Umbilical cord (tissue), 2 donors: ENCODE measurements at places on chromosomes 1 and 21.

- DNase-seq, result no peak
Measured at GRCh38 chr1:205373022-205373797, 16.5 kb upstream of the KLHDC8A start.

DNA sequence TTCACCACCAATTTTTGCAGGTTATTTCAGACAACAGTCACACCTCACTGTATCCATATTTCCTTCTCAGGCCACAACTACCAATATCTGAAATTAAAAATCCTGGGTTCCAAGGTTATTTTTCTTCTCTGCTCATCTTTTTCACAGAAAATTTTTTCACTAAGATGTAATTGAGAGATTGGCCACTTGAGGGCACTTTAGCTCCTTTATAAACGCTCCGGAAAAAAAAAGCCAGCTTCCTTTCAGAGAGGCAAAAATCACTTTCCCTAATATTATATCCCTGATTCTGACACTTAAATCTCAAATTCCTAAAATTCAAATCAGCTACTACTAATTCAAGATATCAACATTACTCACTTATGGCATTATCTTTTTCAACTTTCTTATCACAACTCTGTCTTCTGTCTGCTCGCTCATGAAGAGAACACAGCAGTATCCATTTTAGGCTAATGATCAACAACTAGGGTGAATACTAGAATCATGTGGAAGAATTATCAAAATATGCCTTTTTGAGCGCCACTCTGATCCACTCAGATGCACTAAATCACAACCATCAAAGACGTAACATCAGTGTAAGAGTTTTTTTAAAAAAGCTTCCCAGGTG is 101.4 kb upstream of the RGS1 start:
- DNase-seq, result peak; percentile 65

DNA sequence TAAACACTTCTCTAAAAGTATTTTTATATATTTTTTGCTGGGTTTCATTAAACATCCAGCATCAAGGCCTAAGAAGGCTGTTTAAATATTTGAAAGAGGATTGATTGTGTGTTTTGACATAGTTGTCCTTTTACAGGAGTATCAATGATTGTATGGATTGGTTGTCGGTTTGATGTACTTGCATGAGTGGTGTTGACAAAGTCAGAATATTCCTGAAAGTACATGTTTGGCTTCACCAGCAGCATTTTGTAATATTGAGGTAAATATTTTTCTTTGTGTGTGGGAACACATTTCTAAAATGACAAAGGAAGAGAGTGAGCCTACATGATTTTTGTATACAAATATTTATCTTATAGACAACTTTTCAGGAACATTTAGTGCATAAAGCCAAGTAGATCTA is 269.7 kb downstream of the PTBP2 start:
- no peak for DNase-seq

GRCh38 chr1:208184966-208185654 is 59.1 kb downstream of the PLXNA2 start:
- DNase-seq, result peak; percentile 82

GRCh38 chr1:108643492-108644335 is 17.2 kb downstream of the HENMT1 start:
- DNase-seq, result peak; percentile 75

DNA sequence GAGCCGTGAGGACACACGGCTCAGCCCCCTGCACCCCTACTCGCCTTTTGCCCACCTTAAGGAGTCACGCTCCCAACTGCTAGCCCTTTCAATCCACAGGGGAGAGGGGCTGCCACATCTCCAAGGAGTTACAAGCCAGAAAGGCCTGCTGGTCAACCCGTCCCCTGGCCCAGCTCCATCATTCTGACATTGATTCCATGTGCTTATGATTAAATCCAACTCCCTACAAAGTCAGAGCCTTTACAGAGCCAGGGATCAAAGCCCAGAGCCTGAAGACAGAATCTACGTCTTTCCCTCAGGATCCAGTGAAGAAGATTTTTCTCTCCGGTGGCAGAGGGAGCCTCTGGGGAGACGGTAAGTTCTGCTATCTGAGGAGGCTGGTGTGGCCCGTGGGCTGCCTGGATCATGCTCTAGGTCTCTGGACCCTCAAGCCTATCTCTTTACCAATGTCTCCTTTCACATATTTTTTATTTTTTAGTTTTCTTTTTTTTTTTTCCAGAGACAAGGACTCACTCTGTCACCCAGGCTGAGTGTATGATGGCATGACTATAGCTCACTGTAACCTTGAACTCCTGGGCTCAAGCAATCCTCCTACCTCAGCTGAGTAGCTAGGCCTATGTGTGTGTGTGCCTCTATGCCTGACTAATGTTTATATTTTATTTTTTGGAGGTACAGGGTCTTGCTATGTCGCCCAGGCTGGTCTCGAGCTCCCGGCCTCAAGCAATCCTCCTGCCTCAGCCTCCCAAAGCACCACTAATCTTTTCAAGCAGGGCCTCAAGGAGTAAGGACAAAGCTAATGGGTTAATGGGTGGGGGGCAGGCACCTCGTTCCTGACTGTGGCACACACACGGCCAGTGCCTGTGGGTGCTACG is 61.3 kb downstream of the SLC66A1 start:
- peak; percentile 81 for DNase-seq

GRCh38 chr1:224068458-224069072 is 45.3 kb upstream of the FBXO28 start:
- no peak for DNase-seq

DNA sequence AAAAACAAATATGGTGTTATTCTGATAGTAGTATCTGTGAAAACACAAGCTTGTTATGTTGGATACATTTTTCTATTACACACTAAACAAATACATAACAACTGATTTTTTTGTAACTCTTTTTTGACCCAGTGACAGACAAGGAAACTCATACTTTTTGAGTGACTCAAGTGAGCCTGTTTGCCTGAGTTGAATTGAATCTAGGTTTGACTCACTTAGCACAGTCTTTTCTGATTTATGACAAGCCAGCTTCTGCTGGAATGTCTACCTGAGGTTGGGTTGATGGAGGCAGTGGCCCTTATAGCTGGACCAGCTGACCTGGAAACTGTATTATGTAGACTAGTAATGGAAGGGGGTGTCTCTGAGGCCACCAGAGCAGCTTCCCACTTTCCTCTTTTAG is 4.2 kb upstream of the CLCA4 start:
- DNase-seq, result no peak

DNA sequence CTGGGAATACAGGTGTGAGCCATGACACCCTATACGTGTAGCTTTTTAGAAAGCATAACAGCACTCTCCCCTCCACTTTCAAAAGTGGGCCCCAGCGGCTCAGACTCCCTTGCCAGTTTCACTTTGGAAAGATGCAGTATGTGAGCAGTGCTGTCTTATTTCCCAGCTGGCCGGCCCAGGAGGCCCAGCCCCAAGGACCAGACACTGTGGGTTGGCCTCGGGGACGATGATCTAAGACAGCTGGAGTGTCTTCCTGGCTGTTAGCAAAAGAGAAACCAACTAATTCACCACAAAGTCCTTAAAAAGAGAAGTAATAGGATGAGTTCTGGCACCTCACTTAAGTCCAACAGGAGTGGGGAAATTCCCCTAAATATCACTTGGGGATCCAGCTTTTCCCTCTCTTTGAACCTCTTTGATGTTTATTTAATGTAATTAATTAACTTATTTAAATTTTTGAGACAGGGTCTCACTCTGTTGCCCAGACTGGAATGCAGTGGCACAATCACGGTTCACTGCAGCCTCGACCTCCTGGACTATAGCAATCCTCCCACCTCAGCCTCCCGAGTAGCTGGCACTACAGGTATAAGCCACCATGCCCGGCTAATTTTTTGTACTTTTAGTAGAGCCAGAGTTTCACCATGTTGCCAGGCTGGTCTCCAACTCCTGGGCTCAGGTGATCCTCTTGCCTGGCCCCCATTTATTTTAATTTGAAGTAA is 17.6 kb upstream of the CLIC4 start:
- peak; percentile 92 for DNase-seq

GRCh38 chr1:174877208-174877673 is 122.5 kb upstream of the CACYBP start:
- DNase-seq, result no peak

DNA sequence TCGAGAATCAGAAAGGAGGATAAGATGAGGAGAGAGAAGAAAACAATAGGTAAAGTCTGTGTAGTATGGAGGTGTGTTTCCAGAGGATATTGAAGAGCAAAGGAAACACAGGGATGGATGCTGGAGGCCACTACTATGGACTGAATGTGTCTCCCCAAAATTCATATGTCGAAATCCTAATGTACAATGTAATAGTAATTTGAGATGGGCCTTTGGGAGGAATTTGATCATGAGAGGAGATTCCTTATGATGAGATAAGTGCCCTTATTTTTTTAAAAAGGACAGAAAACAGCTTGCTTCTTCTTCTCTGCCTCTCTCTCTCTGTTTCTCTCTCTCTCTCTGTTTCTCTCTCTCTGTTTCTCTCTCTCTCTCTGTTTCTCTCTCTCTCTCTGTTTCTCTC is 602.2 kb upstream of the ADAMTS5 start:
- no peak for DNase-seq

DNA sequence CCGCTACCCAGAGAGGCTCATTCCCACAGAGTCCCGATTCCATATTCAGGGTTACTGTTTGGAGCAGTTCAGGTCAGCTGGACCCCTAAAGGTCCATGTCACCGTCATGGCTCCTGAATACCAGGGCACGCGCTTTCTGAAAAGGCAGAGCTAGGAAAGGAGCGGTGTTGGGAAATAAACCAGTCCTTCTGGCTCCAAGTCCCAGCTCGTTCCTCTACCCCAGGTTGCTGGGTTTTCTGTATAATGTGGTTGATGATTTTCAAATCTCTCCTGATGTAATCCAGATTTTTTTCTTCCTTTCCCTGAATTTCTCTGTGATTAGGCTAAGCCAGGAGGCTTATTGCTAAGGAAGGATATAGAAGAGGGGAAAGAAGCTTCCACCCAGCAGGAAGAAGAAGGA is 14.0 kb upstream of the PKP1 start:
- peak; percentile 96 for DNase-seq

GRCh38 chr1:62071695-62072094 is 123.0 kb upstream of the L1TD1 start:
- DNase-seq, result no peak

DNA sequence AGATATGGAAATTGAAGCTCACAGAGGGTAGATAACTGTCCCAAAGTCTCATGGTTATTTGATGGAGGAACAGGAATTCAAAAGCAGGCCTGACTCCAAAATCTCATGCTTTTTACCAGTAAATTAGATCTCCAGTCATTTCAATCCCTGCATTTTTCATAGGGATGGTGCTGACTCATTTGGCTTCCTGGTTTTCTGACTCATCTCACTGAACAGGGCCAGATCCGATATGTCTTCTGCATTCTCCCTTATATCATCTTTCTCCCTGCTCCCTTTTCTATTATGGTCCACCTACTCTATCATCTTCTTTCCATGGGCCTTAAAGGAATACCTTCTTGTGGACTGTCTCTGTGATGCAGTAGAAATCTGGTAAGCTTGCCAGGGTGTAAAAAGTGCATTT is 187.2 kb downstream of the FGGY start:
- peak; percentile 91 for DNase-seq

DNA sequence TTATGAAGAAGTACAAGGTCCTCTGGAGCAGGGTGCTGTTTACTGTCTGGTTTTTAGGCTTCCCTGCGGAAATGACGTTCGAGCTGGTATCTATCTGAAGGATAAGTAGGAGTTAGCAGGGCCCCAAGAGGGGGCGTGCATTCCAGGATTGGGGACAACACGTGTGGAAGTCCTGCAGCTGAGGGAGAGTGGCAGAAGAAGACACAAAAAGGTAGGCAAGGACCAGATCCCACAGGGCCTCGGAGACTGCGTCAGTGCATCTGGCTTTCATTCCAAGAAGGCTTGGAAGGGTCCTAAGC is 5.9 kb downstream of the RIMS3 start:
- DNase-seq, result peak; percentile 40

DNA sequence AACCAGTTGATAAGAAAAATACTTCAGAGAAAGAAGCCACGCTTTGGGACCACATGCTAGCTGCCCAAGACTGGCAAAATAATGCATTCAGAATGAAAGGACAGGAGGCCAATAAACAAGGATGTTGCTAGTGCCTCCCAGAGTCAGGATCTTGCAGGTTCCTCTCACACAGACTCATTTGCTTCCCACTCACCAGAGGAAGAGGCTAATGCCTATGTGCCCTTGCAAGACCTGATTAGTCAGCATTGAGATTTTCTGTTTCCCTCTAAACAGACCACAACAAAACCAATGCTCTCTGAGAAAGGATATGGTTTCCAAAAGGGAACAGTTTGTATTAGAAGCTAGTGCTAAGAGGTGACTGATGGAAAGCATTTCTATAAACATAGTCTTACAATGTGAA is 85.7 kb downstream of the NRDC start:
- DNase-seq, result peak; percentile 30

DNA sequence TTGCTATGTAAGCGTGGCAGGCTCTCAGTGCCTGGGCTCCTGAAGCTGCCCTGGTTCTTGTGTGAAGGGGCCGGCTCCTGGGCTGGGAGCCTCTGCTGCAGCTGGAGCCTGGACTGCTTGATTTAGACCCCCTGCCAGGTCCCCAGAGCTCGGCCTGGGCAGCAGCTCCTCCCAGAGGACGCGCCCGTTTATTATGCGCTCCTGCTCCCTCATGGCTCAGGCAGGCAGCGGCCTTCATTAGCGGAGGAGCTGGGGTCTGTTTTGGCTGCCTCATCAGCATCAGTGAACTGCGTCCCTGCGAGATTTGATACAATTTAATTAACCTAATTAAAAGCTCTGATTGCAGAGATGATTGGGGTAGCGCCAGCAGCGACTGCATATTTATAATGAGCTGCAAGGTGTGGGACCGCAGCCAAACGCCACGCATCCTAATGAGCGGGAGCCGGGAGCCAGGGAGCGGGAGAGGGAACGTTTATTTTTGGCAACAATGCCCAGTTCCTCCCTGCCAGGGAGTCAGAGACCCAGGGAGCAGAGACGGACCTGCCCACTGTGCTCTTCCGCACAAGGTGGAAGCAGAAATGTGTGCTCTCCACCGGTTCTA is 16.6 kb downstream of the UTP11 start:
- DNase-seq, result peak; percentile 64

DNA sequence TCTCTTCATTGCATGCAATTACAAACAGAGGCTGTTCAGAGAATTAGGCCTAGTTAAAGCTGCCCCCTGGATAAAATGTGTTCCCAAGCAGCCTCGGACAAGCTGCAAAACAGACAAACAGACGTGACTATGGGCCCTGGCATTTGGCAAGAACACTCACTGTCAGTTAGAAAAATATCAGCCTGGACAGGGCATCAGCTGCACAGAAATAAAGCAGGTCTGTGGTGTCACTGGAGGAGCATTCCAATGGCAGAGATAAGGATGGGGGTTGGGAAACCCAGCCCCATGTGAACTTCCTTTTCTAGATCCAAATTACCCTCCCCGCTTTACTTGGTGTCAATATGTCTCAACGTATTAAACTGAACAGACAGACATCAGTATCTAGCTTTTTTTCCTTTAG is 177.1 kb downstream of the GPATCH2 start:
- DNase-seq, result peak; percentile 60
